ENCODE measurements at places on chromosomes 13 and 19.

- DNase-seq, result no peak
Measured at GRCh38 chr13:74979703-74980102, 502.3 kb downstream of the TBC1D4 start.

GRCh38 chr13:25300861-25301346, 521 bp upstream of the NUP58 start:
- peak; percentile 37 for DNase-seq

- DNase-seq, result no peak
Measured at GRCh38 chr13:95676105-95676761, 706 bp upstream of the DNAJC3 start.

DNA sequence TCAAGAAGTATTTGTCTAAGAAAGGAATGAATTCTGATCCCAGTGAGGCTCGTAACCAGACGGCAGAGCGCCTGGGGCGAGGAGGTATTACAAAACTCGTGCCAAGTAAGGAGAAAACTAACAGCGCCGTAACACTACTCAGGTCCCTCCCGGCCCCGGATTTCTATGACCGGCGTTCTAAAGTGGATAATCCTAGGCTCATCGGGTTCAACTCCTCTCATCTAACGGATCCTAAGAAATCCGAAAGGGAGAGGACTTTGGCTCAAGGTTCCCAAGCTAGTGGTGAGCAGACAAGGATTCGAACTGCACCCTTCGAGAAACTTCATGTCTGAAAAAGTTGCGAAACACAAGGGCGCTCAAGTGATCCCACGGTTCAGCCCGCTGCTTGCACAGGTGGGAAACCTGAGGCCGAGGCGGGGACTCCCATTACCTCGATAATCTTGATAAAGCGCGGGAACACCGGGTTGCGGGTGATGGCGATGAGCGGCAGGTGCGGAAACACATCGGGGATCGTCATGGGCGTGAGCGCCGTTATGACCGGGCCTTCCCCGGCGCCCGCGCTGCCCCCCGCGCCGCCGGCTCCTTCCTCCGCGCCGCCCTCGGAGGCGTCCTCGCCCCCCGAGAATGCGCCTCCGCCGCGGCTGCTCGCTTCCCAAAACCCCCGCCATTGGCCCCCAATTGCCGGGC, 529 bp downstream of the LONP1 start:
- no peak for DNase-seq

GRCh38 chr13:26562512-26562890, 5.0 kb downstream of the WASF3 start:
- DNase-seq, result no peak

All from activated B cell treated with CpG ODN at 0.5 μM for 24 hours (primary cell).